ENCODE measurements at places on chromosomes 3 and 15.

- DNase-seq = no peak
These were observed 30.3 kb downstream of the TPRA1 start for GRCh38 chr3:127560051-127560787.

- no peak for DNase-seq
These were observed 169.3 kb upstream of the STAC start for GRCh38 chr3:36210840-36211651.

DNA sequence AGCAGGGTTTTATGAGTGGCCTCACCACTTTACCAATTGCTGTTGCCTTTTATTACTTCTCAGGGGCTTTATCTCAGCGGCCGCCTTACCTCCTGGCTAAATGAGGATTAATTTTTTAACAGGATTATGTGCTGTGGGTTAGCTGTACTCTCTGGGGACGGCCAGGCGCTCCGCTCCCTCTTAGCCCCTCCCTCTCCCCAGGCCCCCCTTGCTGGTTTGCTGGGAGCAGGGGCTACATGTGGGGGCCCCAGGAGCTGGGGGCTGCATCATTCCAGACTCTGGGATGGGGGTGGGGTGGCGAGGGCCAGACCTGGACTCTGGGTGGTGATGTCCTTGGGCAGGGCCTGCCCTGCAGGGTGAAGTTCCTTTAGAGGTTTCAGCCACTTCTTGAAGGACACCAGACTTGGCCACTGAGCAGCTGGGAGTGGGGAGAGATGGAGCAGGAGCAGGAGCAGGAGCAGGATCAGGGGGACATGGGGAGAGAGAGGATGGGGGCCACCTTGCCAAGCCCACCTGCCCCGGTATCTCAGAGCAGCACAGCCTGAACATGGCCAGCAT is 196.1 kb downstream of the GOLGA6L6 start:
- no peak for DNase-seq

- no peak for DNase-seq
These were observed 21.8 kb upstream of the ANKRD28 start for GRCh38 chr3:15819576-15819975.

DNA sequence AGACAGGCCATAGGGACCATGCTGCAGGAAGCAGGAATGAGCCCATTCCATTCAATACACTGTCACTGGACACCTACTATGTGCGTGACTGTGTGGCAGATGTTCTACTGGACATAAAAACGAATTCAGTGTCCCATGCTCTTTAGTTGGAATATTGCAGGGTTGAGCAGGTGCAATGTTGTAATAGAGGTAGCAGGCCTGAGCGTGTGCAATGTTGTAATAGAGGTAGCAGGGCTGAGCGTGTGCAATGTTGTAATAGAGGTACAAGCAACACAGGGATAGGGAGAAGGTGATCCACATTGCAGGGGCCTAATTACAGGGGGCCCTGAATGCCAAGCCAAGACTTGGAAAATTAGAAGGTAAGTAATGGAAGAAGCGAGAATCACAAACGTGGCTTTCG is 261.4 kb upstream of the HES1 start:
- no peak for DNase-seq

- peak; percentile 49 for DNase-seq
These were observed 214.8 kb upstream of the TPRG1 start for GRCh38 chr3:188956839-188957489.

GRCh38 chr3:101151286-101151913 is 158.2 kb upstream of the ABI3BP start:
- DNase-seq = no peak

- DNase-seq = peak; percentile 15
These were observed 35.3 kb downstream of the CHRD start for GRCh38 chr3:184415203-184415490.

GRCh38 chr15:56036546-56037067 is 43.2 kb upstream of the NEDD4 start:
- DNase-seq = no peak

DNA sequence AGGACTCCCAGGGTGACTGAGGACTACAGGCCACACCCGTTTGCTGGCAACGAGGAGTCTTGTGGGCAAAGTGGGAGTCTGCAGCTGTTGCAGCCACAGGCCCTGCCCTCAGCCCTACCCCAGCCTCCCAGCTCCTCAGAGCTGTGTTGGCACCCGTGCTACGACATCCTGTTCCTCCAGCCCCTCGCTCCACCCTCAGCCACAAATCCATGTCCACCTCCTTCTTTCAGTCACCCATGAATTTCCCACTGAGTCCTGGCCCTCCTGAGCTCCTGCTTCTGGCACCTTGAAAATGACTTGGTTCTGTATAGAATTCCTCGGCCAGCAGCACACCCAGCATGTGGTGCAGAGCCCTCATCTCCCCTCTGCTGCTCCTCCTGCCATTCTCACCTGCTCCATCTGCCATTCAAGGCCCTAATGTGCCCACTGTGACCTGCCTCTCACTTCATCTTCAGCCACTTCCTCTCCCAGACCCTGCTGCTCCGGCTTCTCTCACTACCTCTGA is 20.9 kb upstream of the VILL start:
- no peak for DNase-seq

- DNase-seq = no peak
These were observed 65.9 kb downstream of the CHRNA7 start for GRCh38 chr15:32096213-32096612.

GRCh38 chr15:90840954-90841353 is 27.4 kb upstream of the FURIN start:
- peak; percentile 41 for DNase-seq

DNA sequence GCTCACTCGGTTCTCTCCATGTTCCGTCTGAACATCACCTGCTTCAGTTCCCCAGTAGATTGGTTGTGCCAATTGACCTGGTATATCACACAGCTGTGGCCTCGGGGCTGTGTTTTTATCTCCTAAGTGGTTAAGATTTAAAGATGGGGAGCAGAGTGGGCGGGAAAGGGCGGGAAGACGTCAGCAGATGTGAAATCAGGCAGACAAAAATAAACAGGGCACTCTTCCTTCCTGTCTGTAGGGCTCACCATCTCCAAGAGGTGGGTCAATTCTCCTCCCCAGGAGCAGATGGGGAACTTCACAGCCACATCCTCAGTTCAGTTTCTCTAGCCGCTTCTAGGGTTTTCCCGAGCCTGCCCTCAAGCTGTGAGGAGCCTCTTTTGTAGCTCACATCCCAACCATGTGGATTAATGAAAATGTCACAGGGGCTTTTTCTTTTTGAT is 26.8 kb upstream of the LIMD1 start:
- no peak for DNase-seq

DNA sequence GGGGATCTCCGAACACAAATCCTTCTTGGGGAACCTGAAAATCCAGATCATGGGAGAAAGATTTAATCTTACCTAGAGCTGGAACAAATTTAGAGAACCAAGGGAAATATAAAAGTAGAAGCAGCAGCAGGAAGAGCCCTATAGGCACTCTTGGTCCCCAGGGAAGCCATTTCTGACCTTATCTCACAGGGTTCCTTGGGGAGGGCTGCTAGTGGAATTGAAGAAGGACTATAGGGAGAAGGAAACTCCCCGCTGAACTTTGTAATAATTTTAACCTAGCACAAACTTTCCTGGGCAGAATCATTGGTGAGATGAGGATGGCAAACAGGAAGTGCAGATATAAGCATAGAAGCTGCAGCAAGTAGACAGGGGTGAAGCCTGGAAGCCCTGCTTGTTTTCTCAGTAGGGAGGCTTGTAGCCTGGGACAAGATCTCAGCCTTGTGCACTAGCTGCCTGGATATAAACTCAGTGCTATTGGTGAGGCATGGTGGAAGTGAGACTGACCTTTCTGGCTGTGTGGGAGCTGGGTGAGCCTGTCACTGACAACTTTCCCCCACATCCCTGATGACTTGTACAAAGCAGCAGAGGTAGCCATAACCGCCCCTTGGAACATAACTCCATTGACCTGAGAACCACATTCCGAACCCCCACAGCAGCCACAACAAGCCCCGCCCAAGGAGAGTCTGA is 343.0 kb upstream of the TGFBR2 start:
- DNase-seq = no peak

- no peak for DNase-seq
These were observed 221.9 kb upstream of the LYSMD4 start for GRCh38 chr15:99955181-99955525.

- DNase-seq = peak; percentile 10
These were observed 122.4 kb downstream of the RAP2B start for GRCh38 chr3:153284282-153284938.

DNA sequence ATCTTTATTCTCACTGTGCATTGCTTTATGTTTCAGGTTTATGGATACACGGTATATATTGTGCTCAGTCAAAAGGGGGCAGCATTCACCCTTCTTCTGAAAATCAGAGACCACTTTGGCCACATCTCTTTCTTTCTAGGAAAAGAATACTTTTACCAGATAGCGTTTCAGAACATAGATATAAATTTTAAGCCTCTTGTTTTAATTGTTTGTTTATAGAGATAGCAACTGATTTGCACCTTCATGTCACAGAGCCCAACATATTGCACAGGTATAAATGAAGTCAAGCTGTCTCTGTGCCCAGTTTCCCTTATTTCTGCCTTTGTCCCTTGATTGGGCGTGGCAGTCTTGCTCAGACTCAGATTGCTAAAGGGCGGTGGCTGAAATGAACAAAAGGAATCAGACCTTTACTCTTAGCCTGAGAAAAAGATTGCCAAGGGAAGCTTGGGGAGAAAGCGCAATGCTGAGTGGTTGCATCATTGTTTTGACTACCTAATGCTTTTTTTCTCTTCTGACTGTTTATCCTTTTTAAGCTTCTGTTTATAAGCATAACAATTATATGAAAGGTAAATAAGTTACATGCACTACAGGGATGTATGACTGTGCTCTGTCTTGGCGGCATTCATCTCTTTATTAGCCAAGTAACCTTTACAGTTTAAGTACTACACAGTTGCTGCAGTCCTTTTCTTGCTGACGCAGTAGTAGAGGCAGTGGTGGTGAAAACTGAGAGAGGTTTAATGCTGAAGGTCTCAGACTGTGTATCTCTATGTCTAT is 70.8 kb upstream of the ZBTB20 start:
- peak; percentile 32 for DNase-seq

DNA sequence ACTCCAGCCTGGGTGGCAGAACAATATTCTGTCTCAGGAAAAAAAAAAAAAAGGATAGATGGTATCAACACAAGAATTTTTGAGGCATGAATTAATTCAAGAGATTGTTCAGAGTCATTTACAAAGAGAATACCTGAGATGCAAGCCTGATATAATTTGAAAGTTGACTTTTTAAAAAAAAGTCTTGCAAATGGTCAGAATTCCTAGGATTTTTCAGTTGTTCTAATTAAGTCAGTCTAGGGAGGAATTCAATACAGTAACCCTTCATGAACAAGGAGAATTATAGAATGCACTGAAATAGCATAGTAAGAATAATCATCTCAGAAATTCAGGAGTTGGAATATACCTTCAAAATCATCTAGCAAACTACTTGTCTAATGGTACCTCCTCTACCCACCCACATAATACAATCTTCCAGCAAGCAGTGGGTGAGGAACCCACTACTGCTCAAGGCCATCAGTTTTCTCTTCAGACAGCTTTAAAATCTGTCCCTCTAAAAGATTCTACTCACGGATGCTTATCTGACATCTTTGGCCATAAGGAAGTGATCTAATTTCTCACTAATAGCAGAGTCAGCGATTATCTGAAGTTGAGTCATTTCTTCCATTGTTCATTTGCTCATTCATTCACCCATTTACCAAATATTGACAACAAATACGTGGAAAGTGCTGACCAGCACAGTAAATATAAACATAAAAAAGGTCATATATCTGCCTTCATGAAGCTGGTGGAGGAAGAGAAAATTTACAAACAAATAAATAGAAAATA is 159.6 kb downstream of the GREM1 start:
- no peak for DNase-seq

DNA sequence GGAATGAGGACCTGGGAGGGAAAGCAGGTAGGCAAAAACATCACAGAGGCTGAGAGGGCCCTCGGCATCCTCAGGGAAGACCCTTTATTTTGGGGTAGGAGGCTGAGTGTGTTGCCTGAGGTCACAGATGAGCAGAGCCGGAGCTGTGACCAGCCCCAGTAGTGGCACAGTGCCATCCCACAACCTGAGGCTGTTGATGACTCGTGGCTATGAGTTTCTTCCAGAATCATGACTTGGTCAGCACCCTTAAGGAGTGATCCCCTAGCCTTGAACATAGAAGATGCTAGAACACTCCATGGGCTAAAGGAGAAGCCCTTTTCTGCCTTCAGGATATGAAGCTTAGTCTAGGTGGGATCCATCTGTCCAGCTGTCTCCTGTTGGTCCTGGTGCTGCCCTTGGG is 19.5 kb upstream of the CXCR6 start:
- no peak for DNase-seq

DNA sequence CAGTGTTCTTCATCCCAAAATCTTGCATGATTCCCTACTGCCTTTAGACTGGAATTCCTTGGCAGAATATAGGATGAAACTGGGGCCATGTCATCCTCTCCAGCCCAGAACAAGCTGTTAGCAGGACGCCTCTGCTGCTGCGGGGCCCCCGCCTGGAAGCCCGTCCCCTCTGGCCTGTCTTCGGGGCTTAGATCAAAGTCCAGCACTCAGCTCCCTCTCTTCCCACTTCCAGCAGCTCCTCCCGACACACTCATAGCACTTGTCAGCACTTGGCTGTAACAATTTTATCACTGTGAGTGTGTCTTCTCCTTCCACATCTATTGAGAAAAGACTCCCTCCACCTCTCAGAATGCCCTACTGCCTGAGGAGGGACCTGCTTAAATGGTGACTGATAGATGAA is 112.0 kb upstream of the HACD2 start:
- DNase-seq = no peak

GRCh38 chr3:77042343-77042742 is 2.4 kb downstream of the ROBO2 start:
- no peak for DNase-seq

- no peak for DNase-seq
These were observed 47.1 kb upstream of the SLCO2A1 start for GRCh38 chr3:134076851-134077250.

GRCh38 chr3:14767245-14768051 is 51.3 kb upstream of the FGD5 start:
- no peak for DNase-seq

GRCh38 chr3:186732169-186732766 is 15.1 kb downstream of the KNG1 start:
- DNase-seq = no peak

DNA sequence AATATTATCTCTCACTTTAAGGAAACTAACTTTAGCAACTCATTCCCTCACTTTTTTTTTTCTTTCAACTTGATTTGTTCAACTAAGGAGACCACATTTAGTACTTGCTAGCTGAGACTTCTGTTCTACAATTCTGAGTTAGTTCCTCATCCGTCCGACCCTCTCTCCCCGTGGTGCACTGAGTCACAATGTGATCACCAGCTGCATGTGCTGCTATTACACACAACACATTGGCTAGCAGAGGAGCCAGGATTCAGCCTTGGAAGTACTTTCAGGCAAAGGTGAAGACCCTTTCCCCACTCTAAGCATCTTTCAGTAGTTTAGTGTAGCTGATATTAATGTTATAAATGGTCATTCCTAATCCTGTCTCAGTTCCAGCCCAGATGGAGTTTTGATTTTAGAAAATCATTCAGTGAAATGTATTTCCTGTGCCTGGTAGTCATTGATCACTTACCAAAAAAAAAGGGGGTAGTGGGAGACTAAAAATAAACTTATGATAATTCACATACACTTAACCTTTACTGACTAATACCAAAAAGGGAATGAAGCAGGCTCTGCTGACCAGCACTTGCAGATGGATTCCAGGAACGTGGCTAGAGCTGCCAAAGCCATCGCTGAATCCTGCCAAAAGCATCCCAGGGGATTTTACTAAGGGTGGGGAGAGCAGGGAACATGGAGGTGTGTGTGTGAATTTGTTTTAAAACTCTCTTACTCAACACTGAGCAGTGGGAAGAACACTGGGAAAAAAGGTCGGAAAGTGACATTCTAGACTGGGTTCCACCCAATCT is 424.8 kb downstream of the LPP start:
- no peak for DNase-seq

All from HepG2 (cell line).